Temporal lobe (tissue), 4 donors: ENCODE measurements at places on chromosomes 13 and 19. TPM values are rescaled to one million over a fixed set of nuclear protein-coding genes. Genes with fewer than 3 reads are reported as not detected.

FFAR2 gene
- not detected for total RNA-seq

LCP1 gene
- total RNA-seq, result 3.2 TPM

ARHGEF7 gene
- 113 TPM for total RNA-seq

PSG1 gene
- not detected for total RNA-seq

ZNF417 gene
- 34.7 TPM for total RNA-seq

SPTBN4 gene
- total RNA-seq, result 25.6 TPM

B3GNT3 gene
- not detected for total RNA-seq

CFAP97D2 gene
- not detected for total RNA-seq

ZNF415 gene
- 31.7 TPM for total RNA-seq
